ENCODE measurements at places on chromosomes 7 and 10.

DNA sequence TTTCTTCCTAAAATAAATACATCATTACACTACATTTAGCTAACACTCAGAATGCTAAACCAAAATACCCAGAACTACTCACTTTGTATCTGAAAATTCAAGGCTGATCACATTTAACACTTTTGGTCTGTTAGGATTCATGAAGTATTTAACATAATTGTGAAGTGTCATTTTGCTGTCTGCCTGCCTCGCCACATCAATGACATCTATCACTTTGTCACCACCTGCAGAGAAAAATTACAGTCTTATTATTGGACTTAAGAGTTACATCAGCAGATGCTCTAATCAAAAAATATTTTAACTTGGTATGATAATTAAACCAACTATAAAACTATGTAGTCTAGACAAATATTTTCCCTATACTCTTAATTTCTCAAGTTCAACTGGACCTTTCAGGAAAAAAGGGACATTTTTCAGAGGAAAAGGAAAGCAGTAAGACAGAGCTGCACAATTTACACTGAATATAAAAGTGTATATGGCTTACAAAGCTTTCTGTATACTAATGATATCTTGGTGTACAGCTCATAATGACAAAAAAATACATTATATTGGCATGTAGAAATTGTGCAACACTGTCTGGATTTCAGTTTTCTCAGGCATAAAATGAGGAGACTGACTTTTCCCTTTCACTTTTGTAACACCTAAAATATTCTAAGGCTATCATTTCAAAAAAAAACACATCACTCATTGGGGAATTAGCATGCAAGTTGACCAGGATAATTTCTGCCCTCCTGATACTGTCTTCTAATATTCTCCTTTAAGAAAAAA, 49.2 kb downstream of the KDM7A start:
- DNase-seq, result no peak

GRCh38 chr10:22620140-22620857, 94.1 kb downstream of the PIP4K2A start:
- DNase-seq, result no peak

DNA sequence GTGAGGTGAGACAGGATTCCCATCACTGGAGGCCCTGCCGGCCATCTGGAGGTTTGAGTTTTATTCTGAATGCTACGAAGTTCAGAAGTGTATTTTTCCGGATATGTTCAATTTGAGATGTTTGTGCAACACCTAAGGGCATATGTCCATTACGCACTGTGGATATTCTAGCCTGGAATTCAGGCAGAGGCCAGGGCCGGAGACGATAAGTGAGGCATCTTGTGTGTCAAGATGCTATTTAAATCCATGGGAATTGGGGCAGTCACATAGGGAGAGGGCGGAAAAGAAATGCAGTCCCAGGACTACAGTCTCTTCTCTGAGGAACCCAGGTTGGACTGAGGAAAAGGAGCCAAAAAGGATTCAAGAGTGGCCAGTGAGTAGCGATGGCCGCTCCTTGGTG, 1.9 kb upstream of the SUV39H2 start:
- no peak for DNase-seq

- DNase-seq, result no peak
Observed at GRCh38 chr7:28939844-28940544, 18.1 kb downstream of the TRIL start.

GRCh38 chr7:91357901-91358300, 93.7 kb downstream of the FZD1 start:
- DNase-seq, result no peak

DNA sequence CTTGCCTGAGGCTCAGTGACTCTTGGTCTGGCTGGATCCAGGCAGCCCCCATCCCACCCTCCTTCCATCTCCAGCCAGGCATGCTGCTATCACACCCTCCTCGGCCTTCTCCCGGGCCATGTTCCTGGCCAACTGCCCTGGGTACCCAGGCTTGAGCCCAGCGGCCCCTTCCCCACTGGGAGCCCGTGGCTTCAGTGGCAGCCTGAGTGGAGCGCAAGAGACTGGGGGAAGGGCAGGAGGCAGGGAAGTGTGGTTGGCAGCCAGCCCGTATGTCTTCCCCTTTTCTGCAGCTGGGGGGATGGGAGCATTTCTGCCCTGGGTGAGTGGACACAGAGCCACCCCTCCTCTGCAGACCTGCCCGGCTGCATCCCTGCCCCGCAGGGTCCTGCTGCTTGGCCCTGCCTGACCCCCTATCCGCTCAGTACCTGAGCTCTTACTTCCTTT, 148.5 kb downstream of the ARHGAP22 start:
- no peak for DNase-seq

GRCh38 chr7:93175219-93175618, 27.0 kb upstream of the SAMD9L start:
- no peak for DNase-seq

DNA sequence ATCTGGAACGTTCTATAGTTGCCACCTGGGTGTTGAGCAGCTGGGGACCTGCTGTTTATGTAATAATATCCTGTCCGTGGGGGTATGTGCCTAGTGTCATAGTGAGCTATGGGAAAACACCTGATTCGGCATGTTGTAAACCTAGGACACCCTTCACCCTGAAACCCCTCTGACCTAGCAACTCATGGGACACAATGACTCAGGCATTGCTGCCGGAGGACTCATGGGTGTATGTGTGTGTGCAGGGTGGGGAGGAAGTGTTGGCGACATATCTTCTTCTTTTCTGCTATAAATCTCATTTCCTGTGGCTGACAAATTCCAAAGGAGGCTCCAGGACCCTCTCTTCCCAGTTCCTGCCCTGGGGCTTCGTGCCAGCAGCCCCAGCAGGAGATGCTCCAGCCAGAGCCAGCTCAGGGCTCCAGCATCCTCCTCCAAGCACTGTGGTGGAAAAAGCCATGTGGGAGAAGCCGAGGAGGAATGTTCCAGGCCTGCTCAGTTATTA, 77.0 kb upstream of the PODXL start:
- DNase-seq, result no peak

- DNase-seq, result no peak
Observed at GRCh38 chr7:67343114-67343513, 346.5 kb downstream of the TYW1 start.

DNA sequence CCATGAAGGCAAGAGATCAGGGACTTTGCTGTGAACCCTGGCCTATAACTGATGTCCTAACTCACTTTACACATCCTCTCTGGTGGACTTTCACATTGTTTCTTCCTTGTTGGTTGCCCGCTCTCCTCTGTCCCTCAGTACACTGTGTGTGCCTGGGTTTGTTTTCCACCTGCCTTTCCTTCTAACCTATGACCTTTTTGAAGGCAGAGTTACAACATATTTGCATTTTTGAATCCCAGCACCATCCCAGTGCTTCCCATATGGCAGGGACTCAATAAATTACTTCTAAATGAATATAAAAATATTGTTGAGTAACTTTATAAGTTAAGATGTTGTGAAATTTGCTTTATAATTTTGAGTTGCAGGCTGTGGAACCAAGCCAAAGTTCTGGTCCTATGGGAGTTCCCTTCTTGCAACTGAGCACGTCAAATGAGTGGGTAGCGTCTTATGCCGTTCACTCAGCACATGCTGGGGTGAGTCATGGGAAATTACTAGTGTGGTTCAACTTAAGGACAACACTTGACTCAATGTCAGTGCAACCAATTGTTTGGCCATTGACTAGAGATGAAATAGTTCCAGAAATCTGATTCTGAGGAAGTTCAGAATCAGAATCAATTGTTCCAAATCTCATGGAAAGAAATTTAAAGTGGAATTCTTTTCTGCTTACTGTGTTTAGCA, 250.9 kb downstream of the TWIST1 start:
- no peak for DNase-seq

DNA sequence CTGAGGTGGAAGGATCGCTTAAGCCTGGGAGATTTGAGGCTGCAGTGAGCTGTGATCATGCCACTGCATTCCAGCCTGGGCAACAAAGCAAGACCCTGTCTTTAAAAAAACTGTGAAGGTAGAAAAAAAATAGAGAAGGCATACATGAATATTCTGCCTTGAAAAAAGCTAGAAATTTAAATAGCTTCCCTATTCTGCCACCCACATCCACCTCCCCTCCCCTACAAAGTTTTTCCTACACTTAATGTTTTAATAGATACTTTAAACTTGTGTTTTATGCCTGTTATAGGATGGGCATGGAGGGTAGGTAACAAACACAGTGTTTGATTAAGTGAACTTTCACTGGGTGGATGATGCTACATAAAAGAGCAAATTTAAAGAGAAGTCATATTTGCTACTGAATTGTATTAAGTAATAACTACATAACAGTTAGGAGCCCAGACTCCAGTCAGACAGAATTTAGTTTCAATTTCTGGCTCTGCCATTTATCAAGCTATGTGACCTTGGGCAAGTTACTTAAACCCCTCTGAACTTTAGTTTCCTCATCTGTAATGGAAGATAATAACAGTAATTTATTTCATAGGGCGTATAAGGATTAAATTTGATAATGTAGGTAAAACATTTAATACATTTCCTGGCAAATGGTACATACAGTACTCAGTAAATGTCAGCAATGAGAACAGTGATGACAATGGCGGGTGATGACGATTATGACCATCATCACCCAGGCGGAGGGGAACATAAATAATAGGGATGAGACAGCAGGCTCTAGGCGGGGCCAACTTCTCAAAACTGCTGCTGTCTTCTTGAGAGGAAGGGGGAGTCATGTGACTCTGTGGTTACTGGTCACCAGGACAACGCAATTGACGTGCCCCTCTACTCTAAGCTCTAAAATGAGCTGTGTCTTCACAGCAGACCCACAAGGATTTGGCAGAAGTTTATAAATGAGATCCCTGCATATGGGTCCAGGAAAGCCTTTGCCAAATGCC, 15.8 kb downstream of the DNMBP start:
- DNase-seq, result peak; percentile 38

- no peak for DNase-seq
Observed at GRCh38 chr7:16345979-16346958, 75.1 kb downstream of the CRPPA start.

DNA sequence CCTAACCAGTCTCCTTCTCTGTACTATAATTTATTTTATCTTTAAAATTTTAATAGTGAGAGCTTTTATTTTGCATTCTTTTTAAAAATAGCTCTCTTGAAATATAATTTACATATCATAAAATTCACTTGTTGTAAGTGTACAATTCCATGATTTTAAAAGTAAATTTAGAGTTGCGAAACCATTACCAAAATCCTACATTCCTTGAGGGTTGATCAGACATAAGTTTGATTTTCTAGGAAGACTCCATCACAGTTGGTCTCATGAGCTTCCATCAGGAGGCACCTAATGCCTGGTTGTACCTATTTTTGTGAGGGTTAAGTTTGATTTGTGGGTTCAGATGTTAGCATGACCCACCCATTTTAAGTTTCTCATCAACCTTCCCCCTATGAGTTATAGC, 108.1 kb downstream of the BMPER start:
- no peak for DNase-seq

- DNase-seq, result no peak
Observed at GRCh38 chr7:111919164-111919563, 287.0 kb downstream of the DOCK4 start.

GRCh38 chr10:76984559-76985443, 652.8 kb downstream of the KCNMA1 start:
- peak; percentile 32 for DNase-seq

GRCh38 chr7:45241339-45242109, 83.9 kb downstream of the RAMP3 start:
- DNase-seq, result no peak

GRCh38 chr7:97357459-97357858, 240.0 kb downstream of the SDHAF3 start:
- no peak for DNase-seq

DNA sequence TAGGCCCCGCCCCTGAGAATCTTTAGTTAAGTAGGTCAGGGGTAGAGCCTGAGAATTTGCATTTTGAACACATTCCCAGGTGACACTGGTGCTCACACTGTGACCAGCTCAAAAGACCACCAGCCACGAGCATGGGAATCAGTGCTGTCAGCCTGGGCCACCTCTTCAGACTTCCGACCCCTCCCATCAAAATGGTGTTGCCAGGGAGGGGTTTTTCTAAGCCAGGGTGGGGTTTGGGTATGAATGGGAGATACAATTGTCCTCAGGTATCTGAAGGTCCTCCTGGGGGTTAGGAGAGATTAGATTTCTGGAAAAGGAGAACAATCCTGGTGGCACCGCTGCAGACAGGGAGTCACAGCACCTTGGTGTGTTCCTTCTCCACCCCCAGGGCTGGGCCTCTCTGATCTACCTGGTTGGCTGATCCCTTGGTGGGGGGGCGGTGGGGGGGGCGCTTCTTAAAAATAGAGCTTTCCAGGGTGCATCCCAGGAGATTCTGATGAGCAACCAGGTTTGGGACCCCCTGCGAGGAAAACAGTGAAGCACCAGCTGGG, 111.5 kb upstream of the ANLN start:
- no peak for DNase-seq

- DNase-seq, result no peak
Observed at GRCh38 chr10:99660662-99661376, 1.5 kb downstream of the ENTPD7 start.

DNA sequence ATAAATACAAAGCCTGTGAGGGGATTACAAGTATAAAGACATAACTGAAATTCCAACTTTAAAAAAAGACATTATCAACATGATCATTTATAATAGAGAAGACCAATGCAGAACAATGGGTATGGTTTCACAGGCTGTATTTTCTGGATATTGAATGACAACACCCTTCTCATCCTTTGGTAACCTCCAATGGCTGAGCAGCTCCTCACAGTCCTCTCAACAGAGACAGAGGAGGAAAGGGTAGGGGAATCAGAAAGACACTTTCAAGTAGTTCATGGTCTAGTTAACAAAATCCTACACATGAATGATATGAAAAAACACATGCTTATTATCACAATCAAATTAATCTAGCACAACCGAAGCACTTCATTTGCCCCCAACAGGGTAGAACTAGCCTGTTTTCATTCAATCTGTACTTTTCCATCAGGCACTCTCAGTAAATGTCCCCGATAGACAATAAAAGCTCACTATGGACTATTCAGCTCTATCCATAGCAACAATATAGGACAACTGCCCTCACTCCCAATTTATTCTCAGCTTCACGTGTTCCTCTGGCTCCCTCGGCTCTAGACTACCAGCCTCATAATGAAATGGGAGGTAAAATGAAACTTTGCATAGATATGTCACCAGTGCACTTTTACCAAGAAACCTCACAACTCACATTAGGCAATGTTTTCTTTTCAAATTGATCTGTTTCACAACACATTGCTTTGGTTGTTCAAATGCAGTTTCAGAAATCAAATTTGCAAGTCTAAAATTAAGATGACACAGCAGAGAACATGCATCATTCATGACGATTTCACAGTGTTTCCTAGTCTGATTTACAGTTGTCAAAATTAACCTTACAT, 211.4 kb downstream of the THSD7A start:
- DNase-seq, result no peak

- DNase-seq, result no peak
Observed at GRCh38 chr10:125606414-125607010, 76.5 kb downstream of the TEX36 start.

- DNase-seq, result no peak
Observed at GRCh38 chr7:86328801-86329433, 314.8 kb upstream of the GRM3 start.

All from activated T-helper 2 cell treated with anti-CD3 and anti-CD28 coated beads, Interferon-gamma antibody, Interleukin-2, Interleukin-4, amounts not matched to agents 10 μg/mL and 5 μg/mL and 100 μg/mL, durations not matched to agents 14 hours and 24 hours and 36 hours (primary cell).